GM23338 (cell line): ENCODE measurements at places on chromosomes 1 and 21.

DNA sequence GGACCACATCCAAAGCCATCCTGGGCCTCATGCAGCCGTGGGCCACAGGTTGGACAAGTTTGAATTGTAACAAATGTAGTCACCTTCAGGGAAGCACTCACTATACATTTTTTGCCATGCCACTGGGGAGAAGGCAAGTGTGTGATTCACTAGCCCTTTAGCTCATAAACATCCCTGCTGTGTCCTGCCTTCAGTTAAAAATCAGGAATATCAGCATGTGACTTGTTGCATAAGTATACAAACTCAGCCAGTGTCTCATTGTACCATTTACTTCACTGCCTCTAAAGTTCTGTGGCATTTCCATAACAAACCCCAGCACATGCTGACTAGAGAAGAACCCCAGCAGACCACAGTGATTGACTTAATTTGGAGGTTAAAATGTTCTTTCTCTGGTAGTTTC is 142.0 kb upstream of the C1orf105 start:
- DNase-seq = peak; percentile 36

- DNase-seq = no peak
Observed at GRCh38 chr1:42210421-42211133, 46.0 kb upstream of the GUCA2A start.

GRCh38 chr1:36083219-36083618 is 675 bp upstream of the TEKT2 start:
- DNase-seq = no peak

- no peak for DNase-seq
Observed at GRCh38 chr1:155134322-155134721, 1.3 kb upstream of the SLC50A1 start.

DNA sequence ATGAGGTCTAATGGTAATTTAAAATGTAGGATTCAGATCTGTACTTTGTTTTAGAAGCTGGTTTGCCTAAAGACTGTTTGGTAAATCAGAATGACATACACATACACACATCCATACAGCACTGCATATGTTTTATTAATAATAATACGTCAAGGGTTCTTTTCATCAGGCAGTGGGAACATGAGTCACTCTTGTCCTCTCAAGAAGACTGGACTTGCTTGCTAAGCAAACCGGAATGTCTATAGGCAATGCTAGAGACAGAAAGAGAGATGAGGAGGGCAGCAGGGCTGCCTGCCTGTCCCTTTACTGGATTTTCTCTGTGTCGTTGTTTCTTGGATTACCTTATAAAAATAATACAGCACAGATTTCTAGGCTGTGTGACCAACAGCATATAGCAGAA is 119.1 kb upstream of the GALNT2 start:
- DNase-seq = no peak

DNA sequence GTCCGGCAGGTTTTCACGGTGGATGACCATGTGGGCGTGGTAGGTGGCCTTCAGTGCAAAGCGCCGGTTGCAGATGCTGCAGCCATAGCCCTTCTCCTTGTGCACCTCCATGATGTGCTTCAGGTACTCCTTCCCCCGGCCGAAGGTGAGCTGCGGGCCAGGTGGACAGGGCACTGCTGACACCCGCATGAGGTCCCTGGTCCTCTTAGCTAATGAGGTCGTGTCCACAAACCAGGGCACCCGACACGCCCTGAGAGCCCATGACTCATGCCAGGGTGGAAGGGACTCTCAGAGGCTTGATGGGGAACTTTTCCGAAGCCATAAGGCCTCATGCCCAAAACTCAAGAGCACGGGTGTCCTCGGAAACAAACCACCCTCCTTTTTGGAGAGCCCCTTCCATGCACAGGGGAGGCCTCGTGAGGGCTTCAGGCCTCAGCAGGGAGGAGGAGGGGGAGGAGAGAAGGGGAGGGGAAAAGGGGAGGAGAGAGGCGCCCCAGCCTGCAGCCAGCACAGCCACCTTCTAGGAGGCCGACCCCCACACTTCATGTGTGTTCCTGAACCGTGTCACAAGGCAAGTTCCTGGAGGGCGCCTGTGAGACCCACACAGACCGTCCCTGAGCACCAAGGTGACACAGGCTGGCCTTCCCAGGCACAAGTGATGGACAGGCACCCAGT is 54.4 kb upstream of the RIPK4 start:
- no peak for DNase-seq

GRCh38 chr1:201673915-201674314 is 135.0 kb downstream of the NAV1 start:
- DNase-seq = peak; percentile 28

- peak; percentile 99 for DNase-seq
Observed at GRCh38 chr1:200620273-200621131, at the start of gene KIF14. KIF14 (minus strand) TSS chr1:200620751; CDS start chr1:200618723, 2,028 bp downstream.

DNA sequence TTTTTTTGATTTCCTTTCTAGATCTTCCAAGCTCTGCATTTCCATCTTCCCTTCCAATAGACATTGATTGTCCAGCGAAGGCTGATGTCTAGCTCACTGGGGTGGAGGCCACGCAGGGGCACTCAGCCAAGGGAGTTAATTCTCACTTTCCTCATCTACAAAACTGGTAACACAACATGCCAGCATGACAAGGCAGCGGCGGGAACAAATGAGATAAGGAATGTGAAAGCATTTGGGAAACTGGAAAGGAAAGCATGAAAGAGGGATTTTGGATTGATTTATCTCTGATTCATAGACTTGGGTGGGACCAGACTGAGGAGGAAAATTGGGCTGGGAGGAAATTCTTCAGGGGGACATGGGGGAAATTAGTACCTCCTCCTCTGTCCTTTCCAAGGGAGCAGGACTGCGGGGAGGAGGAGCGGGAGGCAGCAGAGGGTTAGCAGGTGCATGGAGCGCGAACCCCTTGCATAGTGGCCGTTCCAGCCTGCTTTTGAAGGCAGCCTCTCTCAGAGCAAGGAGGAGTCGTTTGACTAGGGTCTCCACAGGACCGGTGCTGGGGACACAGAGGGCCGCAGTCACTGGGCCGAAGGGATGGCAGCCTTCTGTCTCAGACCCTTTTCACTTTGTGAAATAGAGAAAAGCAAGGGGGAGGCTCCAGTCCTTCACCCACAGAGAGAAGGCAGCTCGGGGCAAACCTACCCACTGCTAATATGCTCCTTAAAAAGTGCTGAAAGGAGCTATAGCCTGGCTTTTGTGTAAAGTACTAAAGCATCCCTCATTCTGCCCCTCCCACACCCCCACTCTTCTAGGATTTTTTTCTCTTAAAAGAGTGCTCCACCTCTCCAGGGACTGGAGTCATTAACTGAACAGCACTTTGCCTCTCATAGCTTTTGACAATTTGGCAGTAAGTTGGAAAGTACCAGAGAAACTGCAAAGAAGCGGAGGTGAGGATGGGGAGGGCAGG is 89.2 kb downstream of the PLXNA2 start:
- no peak for DNase-seq

DNA sequence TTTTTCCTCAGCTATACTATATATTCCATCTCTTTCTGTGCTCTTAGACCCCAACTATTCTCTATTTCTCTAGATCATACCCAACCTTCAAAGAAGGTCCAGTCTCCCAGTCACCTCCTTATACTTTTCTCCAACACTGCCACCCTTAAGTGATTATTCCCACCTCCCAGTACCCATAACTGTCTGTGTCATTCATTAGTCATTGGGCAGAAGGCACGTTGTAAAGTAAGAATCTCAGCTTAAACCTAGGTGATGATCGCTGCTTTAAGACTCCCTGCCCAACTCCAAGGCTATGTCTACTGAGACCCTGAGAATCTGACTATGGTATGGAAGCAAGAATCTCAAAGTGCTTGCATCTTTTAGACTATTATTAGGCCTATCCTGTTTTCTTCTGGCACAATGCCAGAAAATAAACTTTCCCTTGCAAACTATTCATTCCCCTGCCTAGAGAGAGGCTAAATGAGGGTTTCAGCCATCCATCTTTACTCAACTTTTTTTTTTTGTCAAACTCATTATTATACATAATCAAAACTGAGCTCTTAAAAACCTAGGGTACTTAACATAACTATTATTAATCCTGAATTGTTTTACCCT is 174.3 kb upstream of the DPT start:
- DNase-seq = no peak

DNA sequence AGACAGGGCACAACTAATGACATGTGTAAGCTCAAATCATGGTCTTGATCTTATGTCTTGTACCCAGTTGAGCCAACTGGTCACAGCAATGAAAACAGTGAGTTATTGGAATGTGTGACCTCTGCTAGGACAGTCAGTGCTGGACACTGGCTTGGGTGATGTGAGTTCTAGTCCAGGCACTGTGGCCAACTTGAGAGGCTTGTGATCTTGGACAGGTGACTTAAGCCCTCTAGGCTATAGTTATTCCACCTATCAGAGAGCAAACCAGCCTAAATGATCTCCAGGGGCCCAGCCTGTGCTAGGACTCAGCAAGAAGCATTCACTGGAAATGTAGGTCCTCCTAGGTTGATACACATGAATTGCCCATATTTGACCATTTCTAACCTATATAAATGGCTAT is 1.1 kb downstream of the KCNE2 start:
- DNase-seq = no peak

GRCh38 chr1:223622132-223622842 is 43.2 kb downstream of the CAPN8 start:
- DNase-seq = no peak

- no peak for DNase-seq
Observed at GRCh38 chr1:189958756-189959155, 518.9 kb downstream of the BRINP3 start.

- peak; percentile 53 for DNase-seq
Observed at GRCh38 chr1:64540265-64540791, 70.4 kb downstream of the CACHD1 start.

GRCh38 chr1:90187323-90187585 is 192.3 kb downstream of the ZNF326 start:
- no peak for DNase-seq

GRCh38 chr1:1026599-1027413 is 6.9 kb downstream of the AGRN start:
- no peak for DNase-seq

DNA sequence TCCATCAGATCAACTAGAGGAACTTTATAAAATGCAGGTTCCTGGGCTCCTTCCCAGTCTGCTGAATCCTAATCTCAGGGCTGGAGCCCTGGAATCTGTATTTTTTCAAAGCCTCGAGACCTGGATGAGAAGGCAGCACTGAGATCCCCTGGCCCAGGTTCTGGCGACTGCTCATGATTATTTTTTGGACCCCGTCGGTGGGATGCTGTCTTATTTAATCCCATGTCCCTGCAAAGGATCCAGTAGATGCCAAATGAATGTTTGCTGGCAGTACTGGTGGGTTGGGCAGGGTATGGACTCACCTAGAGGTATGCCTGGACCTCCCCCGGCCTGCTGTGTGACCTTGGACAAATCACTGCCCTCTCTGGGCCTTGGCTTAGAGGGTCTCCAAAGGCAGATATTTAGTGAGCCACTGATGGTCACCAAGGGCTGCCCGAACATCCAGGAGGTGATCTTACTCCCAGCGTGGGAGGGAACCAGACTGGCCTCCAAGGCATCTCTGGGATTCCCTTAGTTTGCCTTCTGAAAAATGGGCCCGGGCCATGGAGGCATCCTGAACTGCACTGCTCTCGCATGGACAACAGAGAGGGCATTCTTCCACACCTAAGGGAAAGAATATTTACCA is 91.6 kb upstream of the RUNX3 start:
- DNase-seq = no peak

DNA sequence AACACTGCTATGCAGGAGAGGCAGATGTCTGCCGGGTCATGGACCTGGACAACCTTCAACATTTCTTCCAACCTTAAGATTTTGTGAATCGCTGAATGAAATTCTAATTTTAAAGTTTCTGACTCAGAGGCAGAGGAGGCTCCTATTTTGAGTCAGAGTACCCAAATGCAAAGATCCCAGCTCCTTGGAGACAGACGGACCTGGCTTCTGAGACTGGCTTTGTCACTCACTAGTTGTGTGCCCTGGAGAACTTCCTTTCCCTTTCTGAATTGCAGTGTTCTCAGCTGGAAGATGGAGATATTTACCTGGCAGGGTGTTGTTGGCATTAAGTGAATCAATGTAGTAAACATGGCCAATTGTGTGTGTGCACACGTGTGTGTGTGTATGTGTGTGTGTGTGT is 51.9 kb downstream of the IER5 start:
- DNase-seq = no peak

- DNase-seq = no peak
Observed at GRCh38 chr1:204836856-204837255, 33.8 kb upstream of the NFASC start.

DNA sequence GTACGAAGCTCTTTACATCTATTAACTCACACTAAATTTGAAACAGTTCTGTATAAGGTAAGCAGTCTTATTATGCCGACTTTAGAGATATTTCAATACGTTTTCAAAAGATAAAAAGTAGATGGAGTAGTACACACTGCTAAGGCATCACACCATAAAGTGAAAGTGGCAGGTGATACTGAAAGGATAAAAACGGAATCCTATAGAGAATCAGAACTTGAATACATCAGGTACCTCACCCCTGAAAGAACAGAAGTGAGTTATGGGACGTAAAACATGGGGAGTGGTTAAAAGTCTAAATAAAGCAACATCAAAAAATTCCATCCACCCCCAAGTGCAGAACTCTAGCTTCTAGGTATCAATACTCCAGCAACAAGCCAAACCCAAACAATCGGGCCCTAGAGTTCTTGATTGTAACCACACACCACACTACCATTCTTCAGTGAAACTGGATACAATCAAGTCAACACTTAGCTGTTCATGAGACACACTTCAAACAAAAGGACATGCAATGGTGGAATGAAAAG is 142.6 kb downstream of the SMYD3 start:
- DNase-seq = no peak

DNA sequence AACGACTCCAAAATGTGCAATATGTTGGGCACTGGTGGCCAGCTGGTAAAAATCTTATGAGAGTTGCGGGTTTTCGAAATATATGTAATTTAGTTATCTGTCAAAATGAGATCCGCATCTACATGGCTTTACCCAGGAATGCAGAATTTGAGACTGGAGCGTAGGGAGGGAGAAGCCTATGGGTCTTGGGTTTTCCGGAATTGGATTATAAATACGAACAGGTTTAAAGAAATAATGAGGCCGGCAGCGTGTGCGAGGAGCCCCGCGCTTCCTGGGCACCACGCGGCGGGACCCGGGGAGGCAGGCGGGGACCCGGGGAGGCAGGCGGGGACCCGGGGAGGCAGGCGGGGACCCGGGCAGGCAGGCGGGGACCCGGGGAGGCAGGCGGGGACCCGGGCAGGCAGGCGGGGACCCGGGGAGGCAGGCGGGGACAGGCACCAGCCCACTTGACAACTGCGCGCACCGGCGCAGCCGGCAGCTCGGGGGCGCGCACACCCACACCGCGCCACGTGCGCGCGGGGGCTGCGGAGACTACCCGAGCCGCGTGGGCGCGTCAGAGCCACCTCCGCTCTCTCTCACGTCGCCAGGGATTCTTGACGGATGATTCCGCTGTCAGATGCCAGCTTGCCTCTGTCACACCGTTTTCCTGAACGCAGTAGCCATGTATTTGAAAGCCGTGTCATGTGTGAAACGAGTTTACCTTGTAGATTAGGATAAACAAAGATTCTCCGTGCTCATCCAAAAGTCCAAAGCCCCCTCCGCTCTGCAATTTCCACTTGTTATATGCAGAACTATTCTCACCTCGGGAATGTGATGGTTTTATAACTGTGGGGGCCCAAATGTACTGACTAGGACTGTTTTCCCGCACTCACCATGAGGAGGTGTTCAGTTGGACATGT is 54.3 kb upstream of the HNRNPU start:
- peak; percentile 34 for DNase-seq

GRCh38 chr1:39003794-39004193 is 12.7 kb downstream of the AKIRIN1 start:
- no peak for DNase-seq
